ENCODE measurements at places on chromosomes 6 and 20.

- DNase-seq: no peak
These were observed 69.0 kb downstream of the DTNBP1 start for GRCh38 chr6:15593798-15594197.

GRCh38 chr20:208942-209566 lies 18.0 kb upstream of the DEFB129 start:
- DNase-seq: no peak

- DNase-seq: no peak
These were observed 107.5 kb downstream of the FAXC start for GRCh38 chr6:99241905-99242534.

- no peak for DNase-seq
These were observed 22.9 kb downstream of the PTPN1 start for GRCh38 chr20:50533061-50533460.

- no peak for DNase-seq
These were observed 69.7 kb downstream of the MDN1 start for GRCh38 chr6:89749918-89750317.

GRCh38 chr6:81331526-81331925 lies 421.0 kb downstream of the TENT5A start:
- DNase-seq: no peak

GRCh38 chr6:73713426-73714147 lies 17.6 kb downstream of the CD109 start:
- DNase-seq: no peak

DNA sequence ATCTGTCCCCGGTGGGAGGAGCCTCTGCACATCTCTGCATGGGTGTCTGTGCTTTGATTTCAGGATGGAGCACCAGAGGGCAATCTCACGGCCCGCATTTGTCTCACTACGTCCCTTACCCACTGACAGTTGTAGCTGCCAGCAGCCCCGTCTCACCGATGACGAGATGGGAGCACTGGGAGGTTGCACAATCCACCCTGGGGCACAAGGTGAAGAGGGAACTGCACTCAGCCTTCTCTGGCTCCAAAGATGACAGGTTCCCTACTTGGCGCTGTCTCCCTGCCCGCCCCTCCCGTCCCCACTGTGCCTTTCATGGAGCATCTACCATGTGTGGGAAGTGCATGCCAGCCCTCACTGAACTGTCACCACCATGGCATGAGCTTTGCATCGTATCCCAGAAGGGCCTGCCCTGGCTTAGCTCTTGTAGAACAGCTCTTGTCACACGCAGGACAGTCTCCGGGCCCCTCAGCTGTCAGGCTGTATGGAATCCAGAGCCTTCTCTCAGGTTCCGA lies 99.9 kb upstream of the PMEPA1 start:
- no peak for DNase-seq

Data from stimulated activated CD8-positive, alpha-beta memory T cell treated with anti-CD3 and anti-CD28 coated beads, Interleukin-12 subunit alpha, Interleukin-12 subunit beta, amount 100 ng/mL, for 1 hour (primary cell).